ENCODE measurements at places on chromosomes 11 and 22. TPM values are rescaled to one million over a fixed set of nuclear protein-coding genes. Genes with fewer than 3 reads are reported as not detected.

The PAX6 gene
- 215 TPM for total RNA-seq

The CPT1B gene
- 49.6 TPM for total RNA-seq

The RAB39A gene
- total RNA-seq = 13.2 TPM

The CCDC157 gene
- total RNA-seq = 11.1 TPM

The F2 gene
- 0.06 TPM for total RNA-seq

The WT1 gene
- not detected for total RNA-seq

The NLRP6 gene
- total RNA-seq = not detected

The OR5A1 gene
- total RNA-seq = 0.06 TPM

The MYBPC3 gene
- 0.06 TPM for total RNA-seq

The PRG3 gene
- total RNA-seq = not detected

The RBM14 gene
- total RNA-seq = 38.2 TPM

The MS4A3 gene
- not detected for total RNA-seq
